ENCODE measurements at places on chromosomes 5 and 9. TPM values are rescaled to one million over a fixed set of nuclear protein-coding genes. Genes with fewer than 3 reads are reported as not detected.

DNA sequence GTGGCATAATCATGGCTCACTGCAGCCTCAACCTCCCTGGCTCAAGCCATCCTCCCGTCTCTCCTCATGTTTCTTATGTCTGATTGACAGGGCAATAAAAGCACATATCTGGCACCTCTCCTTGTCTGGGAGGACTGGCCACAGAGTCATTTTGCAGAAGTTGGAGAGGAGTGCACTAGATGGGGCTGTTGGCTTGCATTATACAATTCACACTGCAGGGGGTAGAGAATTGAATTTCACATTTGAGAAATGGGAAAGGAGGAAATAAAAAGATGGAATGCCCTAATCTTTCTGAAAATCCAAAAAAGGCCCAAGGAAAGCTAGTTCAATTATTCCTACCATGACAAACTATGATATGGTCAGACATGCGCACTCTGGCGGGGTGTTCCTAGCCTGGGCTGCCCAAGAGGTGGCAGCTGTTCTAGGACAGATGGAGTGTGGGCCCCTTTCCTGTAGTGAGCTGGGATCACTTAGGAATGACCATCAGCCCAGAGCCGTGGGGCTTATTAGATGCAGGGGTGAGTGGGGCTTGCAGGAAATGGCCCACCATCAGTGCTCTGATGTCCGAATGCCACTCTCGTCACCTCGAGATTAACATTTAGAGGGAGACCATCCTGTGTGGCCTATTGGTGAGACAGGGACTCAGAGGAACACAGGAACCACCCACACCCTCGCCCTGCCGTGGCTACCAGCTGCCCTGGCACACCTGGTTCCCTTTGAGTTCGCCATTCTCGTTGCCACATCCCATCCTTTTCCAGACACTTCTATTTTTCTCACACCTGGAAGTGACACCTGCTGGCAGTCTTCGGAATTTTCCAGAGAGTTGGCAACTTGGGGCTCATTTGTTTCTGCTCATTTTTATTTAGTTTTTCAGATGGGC lies 21.8 kb upstream of the ANKRD18A start:
- DNase-seq, result peak; percentile 22

DNA sequence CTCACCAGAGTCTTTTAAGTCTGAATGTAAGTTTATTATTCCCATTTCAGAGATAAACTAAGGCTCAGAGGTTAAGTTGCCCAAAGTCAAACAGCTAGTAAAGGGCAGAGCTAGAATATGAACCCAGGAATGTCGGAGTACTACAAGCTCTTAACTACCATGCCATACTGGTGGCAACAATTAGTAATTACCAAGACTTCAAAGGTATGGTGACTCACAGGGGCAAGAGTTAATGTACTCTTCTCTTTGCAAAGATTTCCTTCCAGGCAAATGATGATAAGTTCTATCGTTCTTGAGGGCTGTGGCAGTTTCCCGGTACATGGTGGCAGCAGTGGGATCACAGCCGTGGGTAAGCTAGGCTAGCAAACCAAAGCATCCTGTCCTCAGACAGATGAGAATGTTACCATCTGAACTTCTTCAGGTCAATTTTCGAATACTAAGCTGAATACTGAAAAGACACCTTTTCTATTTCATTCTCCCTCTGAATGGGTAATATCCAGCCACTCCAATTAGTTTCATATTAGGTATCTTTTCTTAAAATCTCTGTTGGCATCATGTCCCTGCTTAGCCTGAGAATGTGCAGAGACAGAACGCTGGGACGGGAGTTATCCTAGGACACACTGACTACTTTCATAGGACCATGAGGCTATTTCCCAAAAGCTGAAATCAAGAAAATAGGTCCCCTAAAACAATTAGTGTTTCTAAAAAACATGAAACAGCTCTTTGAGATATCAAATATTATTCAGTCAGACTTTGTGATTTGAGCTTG lies 117.0 kb upstream of the NR5A1 start:
- no peak for DNase-seq

DNA sequence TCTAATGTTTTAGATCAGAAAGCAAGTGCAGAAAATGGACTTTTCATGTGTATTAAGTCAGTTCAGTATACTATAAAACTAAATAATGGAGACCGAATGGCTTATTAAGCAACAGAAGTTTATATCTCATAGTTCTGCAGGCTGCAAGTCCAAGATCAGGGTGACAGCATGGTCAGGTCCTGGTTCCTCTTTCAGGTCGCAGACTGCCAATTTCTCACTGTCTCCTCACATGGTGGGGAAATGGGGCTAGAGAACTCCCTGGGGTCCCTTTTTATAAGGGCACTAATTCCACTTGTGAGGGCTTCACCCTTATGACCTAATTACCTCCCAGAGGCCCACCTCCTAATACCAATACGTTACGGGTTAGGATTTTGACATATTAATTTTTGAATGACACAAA lies 48.7 kb downstream of the RICTOR start:
- DNase-seq, result no peak

DNA sequence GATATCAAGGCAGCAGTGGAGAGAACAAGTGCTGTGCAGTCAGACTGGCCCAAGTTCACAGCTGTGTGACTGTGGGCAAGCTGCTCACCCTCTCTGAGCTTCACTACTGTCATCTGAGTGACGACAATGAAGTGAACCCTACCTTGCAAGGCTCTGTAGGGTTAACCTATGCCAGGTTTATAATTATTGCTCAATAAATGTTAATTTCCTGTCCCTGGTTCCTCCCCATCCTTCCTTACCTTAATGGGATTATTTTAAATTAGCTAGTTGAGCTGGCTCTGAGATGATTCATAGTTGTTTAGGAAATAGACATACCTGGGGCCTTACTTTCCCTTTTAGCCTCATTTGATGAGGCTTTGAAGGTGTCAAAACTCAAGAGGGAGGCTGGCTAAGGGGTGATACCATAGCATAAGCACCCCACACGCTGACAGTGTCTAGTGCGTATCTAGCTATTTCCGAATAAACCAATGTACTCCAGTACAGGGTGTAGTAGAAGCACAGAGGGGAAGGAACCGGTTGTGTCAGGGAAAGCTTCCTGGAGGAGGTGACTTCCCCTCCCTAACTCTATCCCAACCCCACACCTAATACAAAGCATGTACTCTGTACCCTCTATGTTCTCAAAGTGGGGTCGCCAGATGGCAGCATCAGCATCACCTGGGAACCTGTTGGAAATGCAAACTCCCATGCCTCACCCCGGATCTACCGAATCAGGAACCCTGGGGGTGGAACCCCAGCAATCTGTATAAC lies 63.3 kb upstream of the SLC25A51 start:
- DNase-seq, result no peak

- no peak for DNase-seq
Measured at GRCh38 chr5:113617191-113617796, 103.8 kb downstream of the YTHDC2 start.

GRCh38 chr5:168869615-168870227 lies 290.6 kb upstream of the PANK3 start:
- DNase-seq, result peak; percentile 20

DNA sequence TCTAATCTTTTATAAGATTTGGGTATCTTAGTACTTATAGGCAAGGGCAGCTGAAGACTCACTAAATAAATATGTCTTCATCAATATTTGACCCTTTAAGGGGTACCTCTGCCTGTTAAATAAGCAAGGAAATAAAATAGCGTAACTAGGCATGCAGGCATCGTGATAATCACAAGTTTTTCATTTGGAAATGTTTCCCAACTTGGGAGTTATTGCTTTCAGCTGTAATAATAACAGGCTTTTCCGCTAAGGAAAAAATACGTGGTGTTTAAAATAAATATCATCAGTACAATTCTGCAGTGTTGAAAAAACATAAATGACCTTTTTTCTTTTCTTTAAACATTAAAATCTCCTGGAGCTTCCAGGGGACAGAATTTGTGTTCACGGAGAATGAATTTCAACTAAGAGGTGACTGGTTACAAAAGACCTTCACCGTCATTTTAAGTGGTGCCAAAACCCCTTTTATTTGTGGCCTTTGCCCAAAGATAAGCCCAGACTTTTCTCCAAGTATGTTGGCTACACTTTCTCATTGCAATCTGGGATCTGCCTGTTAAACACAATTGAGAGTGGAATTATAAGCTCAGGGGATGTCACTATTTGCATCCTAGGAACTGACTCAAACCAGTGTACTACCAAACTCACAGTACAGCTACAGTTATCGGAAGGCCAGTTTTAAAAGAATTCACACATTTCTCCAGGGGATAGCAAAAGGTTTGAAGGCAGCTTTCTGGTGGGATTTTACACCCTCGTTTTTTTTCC lies 218.6 kb downstream of the FBXL7 start:
- no peak for DNase-seq

DNA sequence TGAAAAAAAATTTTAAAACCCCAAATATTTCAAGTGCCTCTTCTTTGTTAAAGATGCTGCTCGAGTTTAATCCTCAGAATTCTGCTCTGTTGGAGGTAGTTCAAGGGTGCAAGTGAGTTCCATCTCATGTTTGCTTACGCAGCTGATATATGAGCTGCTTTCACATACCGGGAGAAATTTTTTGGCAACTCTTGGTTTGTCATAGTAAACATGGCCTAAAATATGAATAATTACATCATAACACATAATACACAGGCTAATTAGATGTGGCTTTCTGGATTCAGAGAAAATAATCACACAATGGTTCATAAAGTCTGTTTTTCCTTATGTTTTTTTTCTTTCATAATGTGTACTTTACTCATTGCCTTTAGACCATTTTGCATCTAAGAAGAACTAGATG lies 1134.1 kb downstream of the PTPRD start:
- no peak for DNase-seq

GRCh38 chr9:122071715-122072114 lies 21.4 kb downstream of the TTLL11 start:
- DNase-seq, result no peak

- no peak for DNase-seq
Measured at GRCh38 chr5:10485897-10486296, 44.2 kb downstream of the ROPN1L start.

- no peak for DNase-seq
Measured at GRCh38 chr5:156339139-156339841, 12.3 kb downstream of the SGCD start.

- DNase-seq, result no peak
Measured at GRCh38 chr9:109888695-109889094, 108.7 kb downstream of the PALM2AKAP2 start.

DNA sequence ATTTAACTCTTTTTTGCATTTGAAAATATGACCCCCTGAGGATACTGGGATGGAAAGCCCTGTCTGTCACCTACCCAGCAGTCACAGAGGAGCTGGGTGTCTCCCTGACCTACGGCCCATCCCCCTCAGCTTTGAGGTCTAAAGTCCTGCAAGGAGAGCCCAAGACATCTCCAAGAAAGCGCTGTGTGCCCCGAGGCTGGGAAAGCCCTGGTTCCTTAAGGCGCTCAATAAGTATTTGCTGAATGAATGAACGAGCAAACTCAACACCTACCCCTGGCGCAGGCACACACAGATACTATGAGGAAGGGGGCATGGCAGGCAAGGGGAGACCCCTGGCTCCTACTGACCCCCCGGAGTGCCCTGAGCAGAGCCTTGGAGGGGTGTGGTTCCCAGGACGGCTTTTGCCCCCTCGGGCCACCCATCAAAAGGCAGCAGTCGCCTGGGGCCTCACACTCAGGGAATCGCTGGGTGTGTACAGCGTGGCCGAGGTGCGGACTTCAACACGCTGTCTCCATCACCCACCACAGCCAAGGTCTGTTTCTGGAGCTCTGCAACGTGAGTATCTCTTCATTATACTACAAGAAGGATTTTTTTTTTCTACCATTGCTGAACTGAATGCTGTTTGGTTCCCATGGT lies 211.6 kb downstream of the ERCC6L2 start:
- no peak for DNase-seq

DNA sequence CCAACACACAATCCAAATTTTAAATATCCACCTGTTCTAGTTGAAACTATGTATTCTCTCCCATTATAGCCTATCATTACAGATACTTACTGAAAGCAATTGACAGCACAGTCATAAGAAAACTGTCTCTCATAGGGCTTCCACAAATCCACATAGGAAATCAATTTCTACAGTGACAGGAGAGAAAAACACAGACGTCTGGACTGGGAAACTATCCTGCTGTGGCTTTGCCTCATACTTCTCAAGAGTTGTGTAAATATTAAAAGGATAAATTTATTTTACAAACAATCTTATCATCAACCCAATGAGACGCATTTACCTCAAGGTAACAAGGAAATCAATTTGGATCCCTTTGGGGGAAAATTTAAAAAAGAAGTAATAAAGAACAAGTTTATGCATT lies 517.5 kb downstream of the EFNA5 start:
- no peak for DNase-seq

DNA sequence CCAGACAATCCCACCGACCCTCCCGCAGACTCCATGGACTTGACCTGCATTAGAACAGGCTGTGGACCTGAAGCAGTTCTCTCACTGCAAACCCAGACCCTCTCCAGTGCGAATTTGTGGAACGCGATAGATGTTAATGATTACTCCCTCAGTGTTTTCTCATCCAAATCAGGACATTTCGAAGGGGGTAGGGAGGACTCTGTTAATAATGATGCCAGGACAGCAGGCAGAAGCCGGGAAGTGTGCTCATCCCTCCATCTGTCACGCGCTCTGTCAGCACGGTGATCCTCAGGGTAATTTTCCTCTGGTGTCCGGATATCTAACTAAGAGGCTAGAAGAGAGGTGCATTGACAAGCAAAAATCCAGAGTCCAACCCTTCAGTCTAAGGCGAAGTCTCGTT lies 18.8 kb downstream of the RAPGEF1 start:
- DNase-seq, result no peak

DNA sequence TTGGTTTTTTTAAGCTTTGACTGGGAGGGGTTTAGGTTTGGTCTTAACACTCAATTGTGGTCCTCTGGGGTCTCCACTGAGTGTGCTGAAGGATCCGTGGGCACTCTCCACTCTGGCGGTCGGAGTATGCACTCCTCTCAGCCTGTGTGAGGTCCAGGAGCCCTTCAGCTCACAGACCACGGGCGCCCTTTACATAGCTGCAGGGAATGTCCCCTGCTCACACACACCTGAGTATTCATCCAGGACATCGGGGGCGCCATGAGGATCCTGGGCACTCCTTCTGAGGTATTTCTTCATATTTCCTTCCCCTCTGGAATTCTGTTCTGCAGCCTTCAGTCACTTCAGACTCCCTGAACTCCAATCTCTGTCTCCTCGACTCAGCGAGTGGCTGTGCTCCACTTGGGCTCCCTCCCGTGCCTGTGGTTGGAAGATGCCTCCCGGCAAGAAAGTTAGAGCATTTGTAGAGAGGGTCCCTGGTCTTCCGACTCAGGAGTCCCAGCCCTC lies 12.5 kb downstream of the TRIP13 start:
- no peak for DNase-seq

Gene PCDHGA1
- total RNA-seq, result 0.17 TPM

Gene INSL4
- total RNA-seq, result not detected

Gene C9orf50
- not detected for total RNA-seq

Gene MYMK
- total RNA-seq, result not detected

Gene QRFP
- total RNA-seq, result not detected

Gene S1PR3
- 24.6 TPM for total RNA-seq

Gene RNF183
- not detected for total RNA-seq

Gene MEIKIN
- total RNA-seq, result not detected

Gene PCDHGA3
- 0.17 TPM for total RNA-seq

Gene ORM2
- total RNA-seq, result not detected

Gene GABRA1
- total RNA-seq, result 0.41 TPM

Gene GABBR2
- 2.2 TPM for total RNA-seq
